ENCODE measurements at places on chromosomes 2 and 18.

DNA sequence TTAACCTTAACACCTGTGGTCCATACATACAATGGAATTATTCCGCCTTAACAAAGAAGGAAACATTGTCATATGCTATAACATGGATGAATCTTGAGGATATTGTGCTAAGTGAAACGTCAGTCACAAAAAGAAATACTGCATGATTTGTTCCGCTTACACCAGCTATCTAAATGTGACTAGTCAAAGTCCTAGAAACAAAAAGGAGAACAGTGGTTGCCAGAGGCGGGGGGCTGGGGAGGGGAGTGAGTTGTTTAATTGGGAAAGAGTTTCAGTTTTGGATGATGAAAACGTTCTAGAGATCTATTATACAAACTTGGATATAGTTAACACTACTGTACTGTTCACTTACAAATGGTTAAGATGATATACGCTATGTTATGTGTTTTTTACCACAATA lies 72.0 kb downstream of the SPRED2 start:
- DNase-seq: no peak

DNA sequence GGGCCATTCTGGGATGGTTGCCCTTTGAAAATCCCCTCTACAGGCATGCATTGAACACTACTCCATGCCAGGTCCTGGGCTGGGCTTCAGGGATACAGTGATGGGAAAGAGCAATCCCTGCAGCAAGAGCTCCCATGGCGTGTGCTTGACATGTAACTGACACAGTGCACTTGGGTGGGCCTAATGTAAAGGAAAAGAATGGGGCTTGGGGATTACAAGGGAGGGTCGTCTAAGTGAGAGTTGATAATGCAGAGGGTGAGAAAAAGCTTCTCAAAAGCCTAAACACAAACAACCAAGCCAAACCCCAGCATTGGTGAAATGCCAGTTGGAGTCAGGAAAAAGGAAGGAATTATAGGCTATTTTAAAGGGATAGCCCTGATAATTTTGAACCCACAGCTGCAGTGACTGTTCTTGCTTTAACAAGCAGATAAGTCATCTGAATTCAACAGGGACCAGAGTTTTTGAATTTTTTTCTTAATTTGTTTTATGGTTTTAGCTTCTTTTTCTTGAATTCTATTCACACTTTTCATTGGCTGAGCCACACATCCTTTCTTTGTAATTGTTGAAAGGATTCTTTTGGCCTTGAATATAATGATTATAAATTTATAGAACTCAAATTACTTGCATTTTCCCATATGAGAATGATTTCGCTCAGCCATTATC lies 308.7 kb downstream of the LPIN1 start:
- no peak for DNase-seq

DNA sequence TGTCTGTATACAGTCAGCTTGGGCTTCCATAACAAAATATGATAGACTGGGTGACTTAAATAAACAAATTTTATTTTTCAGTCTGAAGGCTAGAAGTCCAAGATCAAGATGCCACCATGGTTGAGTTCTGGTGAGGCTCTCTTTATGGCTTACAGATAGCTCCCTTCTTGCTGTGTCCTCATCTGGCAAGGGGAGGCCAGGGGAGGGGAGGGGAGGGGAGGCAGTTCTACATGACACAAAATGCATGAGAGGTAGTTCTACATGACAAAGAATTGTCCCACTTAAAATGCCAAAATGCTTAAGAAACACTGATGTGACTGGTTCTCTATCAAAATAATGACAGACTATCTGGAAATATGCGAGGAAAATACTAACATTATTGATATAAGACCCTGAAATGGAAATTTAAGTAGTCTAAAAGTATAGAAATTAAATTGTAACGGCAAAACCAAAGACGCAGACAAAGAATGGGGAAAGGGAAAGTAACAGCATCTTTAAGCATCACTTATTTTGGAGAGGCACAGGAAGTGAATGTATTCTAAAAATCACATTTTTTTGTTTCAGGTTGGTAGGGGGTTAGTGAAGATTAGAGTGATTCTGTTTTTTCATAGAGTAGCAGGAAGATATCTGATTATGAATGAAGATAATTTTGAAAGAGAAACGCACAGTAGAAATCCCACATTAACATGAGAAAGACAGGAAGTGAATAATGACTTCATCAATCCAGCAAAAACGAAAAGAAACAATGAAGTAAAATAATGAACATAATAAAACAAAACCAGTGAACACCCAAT lies 131.4 kb downstream of the STRN start:
- DNase-seq: no peak

DNA sequence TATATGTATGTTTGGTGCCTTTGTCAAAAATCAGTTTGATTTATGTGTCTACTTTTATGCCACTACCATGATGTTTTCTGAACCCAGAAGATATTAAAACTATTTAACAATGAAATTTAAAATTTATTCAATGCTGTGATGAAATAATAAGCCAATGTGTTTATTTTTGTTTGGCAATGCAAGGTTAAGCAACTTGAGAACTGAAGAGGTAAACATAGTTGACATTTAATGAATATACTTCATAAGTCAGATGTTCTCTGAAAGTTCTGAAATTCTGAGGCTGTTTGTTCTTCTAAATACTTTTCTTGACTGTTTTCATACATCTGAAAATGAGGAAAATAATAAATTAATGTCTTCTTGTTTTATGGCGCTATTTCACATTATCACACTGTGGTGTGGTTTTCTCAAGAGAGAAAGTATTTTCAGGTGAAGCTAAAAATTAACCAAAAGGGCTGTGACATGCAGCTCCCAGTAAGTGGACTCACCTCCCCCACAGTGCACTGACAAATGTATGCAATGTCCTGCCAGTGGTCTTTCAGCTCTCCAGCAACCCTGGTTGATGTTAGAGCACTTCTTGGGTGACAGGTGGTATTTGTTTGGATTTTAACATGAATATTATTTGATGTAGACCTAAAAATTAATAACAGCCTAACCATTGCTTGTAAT lies 863.6 kb upstream of the SALL3 start:
- DNase-seq: no peak

- DNase-seq: no peak
These were observed 45.8 kb downstream of the ATIC start for GRCh38 chr2:215357660-215358059.
